Renal pelvis (tissue), 12 donors: ENCODE measurements at places on chromosomes 4 and X. TPM values are rescaled to one million over a fixed set of nuclear protein-coding genes. Genes with fewer than 3 reads are reported as not detected.
A peak's percentile ranks its signal among the peaks of the same experiment; 100 is the strongest.

The SSX4 gene
- not detected for polyA plus RNA-seq

The MAGEB10 gene
- polyA plus RNA-seq: not detected

The SULT1B1 gene
- 0.89 TPM for polyA plus RNA-seq

The GASK1B gene
- polyA plus RNA-seq: 35.5 TPM

The CT55 gene
- 0.19 TPM for polyA plus RNA-seq

The TCEAL6 gene
- polyA plus RNA-seq: 0.37 TPM

The PDCL2 gene
- not detected for polyA plus RNA-seq

The TMPRSS11E gene
- 0.21 TPM for polyA plus RNA-seq

The SLC49A3 gene
- polyA plus RNA-seq: 7.4 TPM

The TSC22D3 gene
- polyA plus RNA-seq: 126 TPM

- no peak for DNase-seq
Measured at GRCh38 chr4:86493460-86493859, 100.7 kb upstream of the PTPN13 start.

- DNase-seq: no peak
Measured at GRCh38 chrX:111567542-111568255, 56.3 kb downstream of the SERTM2 start.

GRCh38 chr4:52312722-52313121 lies 261.6 kb downstream of the SPATA18 start:
- DNase-seq: no peak

- DNase-seq: peak; percentile 15
Measured at GRCh38 chr4:20422398-20422797, 170.7 kb downstream of the SLIT2 start.

DNA sequence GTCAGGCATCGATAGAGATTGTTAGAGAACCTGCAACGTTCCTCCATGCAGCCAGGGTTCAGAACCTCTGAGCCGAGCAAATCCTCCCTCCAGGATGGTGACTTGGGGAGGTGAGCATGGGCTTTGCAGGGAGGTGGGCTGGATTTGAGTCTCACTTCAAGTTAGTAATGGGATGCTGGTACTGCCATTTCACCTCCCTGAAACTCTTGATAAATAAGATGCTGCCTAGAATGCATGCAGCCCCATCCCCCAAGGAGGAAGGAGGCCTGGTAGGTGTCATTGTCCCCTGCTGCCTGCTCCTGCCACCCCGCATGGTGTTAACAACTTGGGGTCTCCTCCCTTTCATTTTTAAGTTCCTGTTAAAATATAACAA lies 35.7 kb upstream of the SLC2A9 start:
- no peak for DNase-seq

- DNase-seq: no peak
Measured at GRCh38 chr4:125434136-125434535, 119.4 kb downstream of the FAT4 start.

DNA sequence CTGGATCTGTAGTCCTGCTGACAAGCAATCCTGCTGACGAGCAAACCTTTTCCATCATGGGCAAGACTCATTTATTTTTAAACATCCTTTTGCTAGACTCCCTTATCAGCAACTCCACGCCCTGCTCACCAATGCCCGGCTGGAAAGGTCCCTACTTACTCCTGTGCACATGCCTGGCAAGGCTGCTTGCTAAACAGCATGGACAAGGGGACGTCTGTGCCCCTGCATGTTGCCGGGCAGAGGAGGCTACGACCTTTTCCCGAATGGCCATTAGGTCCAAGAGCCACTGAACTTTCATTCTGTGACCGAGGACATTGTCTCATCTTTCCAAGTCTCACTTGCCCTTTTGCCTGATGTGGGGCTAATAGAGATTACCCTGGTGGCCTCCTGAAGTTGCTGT lies 98.6 kb downstream of the MGST2 start:
- no peak for DNase-seq

DNA sequence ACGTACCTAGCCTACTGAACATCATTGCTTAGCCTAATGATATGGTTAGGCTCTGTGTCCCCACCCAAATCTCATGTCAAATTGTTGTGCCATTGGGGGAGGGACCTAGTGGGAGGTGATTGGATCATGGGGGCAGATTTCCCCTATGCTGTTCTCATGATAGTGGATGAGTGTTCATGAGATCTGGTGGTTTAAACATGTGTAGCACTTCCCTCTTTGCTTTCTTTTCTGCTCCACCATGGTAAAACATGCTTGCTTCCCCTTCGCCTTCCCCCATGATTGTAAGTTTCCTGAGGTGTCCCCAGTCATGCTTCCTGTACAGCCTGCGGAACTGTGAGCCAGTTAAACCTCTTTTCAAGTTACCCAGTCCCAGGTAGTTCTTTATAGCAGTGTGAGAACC lies 102.6 kb downstream of the RAPGEF2 start:
- DNase-seq: no peak

- no peak for DNase-seq
Measured at GRCh38 chrX:118189628-118190027, 73.0 kb upstream of the KLHL13 start.

GRCh38 chrX:10656214-10656613 lies 35.8 kb upstream of the MID1 start:
- DNase-seq: no peak

GRCh38 chrX:55451626-55451989 lies 319 bp upstream of the MAGEH1 start:
- no peak for DNase-seq

GRCh38 chrX:111387470-111388070 lies 24.4 kb downstream of the DCX start:
- DNase-seq: no peak

DNA sequence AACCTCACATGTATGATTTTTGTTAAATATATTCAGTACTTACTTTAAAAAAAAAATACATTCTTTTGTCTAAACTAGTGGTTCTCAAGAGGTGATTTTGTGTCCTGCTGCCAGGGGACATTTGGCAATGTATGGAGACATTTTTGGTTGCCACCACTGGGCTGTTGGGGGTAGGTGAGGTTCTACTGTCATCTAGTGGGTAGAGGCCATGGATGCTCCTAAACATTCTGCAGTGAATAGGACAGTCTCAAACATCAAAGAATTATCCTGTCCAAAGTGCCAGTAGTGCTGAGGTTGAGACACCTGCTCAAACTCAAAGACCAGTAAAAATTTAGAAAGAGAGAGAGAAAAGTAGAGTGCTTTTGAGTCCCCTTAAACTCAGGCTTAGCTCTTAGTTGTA lies 32.9 kb upstream of the PGM2 start:
- no peak for DNase-seq

DNA sequence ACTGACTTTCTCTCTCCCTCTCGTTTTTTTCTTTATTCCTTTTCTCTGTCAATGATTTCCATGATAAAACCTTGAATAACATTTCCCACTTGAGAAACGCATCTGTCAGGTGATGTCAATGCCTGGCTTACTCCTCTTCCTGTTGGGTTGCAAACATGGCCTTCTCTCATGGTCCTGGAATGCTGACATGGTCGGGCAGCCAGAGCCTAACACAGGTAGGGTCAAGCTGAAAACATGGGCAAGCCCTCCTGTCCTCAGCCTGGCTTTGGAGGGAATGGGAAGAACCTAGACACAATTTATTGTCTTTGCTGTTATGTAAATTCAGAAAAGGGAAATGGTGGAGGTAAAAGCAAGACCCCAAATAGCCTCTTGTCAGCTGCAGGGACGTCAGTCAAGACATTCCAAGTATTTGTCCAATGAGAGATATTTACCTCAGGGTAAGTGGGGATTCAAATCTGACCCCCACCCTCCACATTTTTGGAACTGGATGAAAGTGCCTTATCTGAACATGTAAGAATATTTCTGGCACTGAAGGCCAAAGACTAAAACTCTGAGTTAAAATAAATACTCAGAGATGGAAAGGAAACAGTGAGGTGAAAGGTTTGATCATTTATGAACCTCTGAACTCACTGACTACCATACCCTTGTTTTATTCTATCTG lies 473.8 kb downstream of the SPRY1 start:
- peak; percentile 66 for DNase-seq

DNA sequence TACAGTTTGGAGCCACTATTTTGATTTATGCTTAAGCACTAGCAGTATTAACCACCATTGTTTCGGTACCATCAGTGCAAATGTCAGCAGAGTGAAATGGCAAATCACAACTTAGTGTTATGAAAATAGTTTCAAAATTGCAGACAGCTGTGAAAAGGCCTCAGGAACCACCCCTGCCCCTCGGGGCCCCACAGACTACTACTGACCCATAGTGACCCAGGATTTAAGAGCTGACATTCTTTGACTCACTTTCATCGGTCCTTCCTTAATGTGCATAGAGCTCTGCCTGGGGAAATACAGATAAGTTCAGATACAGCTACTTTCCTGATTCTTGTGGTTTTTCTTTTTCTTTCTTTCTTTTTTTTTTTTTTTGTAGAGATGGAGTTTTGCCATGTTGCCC lies 3.3 kb upstream of the BBS7 start:
- no peak for DNase-seq

- no peak for DNase-seq
Measured at GRCh38 chr4:78079726-78080430, 22.8 kb downstream of the FRAS1 start.

GRCh38 chr4:7557456-7557855 lies 122.7 kb upstream of the PSAPL1 start:
- no peak for DNase-seq

DNA sequence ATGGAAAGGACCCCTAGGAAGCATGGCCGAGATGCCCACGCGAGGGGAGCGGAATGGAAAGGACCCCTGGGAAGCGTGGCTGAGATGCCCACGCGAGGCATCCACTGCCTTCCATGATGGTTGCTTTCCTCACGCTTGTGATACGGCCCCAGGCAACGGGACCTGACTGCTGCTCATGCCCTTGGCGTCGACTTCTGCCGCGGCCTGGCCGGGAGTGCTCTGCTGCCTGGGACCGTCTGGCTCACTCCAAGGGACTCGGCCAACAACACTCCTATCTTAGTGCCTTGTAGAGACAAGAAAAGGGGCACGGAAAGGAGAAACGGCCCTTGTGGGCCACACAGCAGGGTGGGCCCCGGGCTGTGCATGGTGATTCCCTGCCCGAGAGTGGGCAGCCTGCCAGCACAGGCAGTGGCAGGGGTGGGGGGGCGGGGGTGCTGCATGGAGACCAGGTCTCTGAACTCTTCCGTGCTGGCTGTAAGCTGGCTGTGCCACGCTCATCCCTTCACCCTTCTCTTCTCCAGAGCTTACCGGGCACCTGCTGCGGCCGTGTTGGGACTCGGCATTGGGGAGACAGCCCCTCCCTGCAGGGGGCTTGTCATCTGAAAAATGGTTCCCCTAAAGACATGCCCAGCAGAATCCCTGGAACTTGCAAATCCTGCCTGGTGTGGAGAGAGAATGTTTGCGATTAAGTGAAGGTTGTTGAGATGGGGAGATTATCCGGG lies 38.6 kb upstream of the HMX1 start:
- DNase-seq: no peak

- peak; percentile 41 for DNase-seq
Measured at GRCh38 chr4:128354205-128354821, 66.7 kb upstream of the PGRMC2 start.

DNA sequence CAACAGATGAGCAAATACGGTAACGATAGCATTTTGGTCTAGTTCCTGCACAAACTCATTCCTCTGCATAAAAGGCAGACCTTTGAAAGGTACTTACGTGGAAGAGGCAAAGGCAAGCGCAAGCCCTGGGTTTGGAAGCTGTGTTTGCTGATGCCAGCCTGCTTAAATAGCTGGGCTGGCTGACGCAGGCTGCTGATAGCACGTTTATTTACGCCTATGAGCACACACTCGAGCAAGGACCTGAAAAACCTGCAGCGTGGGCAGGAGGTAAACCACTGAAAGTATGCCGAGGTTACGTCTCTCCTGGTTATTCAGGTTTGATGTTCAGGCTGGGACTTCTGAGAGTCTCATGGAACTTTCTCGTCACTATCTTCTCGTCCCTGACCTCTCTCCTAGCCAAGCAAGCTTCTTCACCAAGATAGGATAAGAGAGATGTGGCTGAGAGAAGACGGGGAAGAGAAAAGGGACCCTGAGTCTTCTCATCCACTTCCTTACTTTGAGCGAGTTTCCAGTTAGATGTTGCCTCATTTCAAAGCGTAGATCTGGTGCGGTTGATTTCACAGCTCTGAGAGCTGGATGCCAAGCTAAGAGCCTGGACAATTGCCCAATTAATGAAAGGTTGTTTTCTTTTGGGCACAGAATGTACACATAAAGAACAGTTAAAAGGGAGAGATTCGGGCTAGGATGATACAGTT lies at the start of gene HOPX:
Gene HOPX, minus strand, starts transcription at position 139 of the 695 bp plus-strand sequence. CDS start 23,480 bp downstream, outside the sequence.
- no peak for DNase-seq

DNA sequence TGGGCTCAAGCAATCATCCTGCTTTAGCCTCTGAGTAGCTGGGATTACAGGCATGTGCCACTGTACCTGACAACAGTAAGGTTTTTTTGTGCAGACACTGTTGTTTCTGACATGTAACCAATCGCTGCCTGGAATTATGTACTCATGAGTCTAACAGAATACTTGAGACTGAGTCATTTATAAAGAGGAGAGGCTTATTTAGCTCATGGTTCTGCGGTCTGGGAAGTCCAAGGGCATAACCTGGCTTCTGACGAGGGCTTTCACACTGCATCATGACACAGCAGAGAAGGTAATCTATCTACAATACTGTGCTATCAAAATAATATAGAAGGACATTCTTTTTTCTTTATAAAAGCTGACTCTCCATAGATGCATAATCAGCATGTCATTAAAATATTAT lies 115.5 kb upstream of the STOX2 start:
- no peak for DNase-seq

- no peak for DNase-seq
Measured at GRCh38 chrX:77820091-77820727, 34.2 kb upstream of the ATRX start.

- no peak for DNase-seq
Measured at GRCh38 chr4:124803641-124804040, 91.1 kb upstream of the ANKRD50 start.
